Left ventricle myocardium inferior (tissue), 1 donor: ENCODE measurements at places on chromosomes 1 and 21.

GRCh38 chr1:184951788-184952187 is 22.5 kb downstream of the NIBAN1 start:
- DNase-seq: no peak

DNA sequence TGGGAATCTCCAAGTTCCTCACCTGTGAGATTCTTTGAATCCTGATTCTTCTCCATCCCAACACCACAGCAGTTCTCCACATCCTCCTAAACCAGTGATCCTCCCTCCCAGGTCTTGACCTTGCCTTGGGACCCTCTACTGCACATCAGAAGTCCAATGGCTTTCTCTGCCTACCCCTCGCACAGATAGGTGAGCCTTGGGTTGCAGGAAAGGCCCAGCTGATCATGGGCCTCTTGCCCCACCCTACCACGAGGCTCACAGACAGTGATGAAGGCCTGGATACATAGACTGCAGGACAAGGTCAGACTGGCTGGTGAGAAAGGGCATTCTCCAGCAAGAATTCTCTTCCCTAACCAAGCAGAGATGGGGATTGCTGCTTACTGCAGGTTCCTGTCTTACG is 825 bp downstream of the FABP3 start:
- DNase-seq: no peak

DNA sequence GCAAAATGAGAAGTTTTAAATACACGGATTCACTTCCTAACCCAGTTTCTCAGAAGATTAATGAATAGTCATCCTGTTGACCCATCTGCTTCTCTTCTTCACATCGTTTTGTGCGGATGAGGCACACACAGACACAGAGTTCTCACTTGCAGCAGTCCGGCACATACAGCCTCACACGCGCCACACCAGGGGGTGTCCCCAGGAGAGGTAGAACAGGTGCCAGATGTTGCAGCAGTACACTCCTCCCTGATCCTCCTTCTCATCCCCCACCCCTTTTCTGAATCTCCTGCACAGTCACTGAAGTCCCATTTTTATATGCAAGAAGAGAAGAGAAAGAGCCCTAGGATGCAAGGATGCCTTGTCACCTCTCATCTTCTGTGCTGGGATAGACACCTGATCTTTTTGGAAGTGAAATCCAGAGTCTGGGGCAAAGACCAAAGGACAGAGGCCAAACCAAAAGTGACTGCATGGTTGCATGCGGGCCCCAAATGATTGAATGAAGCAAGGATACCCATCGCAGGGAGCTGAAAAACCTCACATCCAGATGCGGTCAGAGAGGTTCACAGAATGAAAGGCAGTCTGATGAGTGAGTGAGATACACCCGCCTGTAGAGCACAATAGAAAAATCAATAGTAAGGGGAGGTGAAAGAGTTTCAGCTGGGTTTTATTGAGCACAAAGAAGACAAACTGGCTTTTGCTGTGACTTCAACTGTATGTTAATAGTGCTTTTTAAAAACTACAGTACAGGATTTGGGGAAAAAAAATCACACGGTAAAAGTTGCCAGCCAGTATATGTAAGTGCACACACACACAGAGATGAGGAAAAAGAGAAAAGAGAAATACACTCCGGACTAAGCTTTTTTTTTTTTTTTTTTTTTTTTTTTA is 28.9 kb downstream of the PBX1 start:
- no peak for DNase-seq

- DNase-seq: no peak
These were observed 26.5 kb downstream of the FAAP20 start for GRCh38 chr1:2168090-2168489.

GRCh38 chr21:33403128-33403785 is at the start of gene IFNGR2:
Gene IFNGR2 (plus strand): TSS chr21:33403413. CDS start chr21:33403544, 131 bp downstream.
- peak; percentile 50 for DNase-seq

- DNase-seq: no peak
These were observed 1.1 kb upstream of the GADD45A start for GRCh38 chr1:67683766-67684525.

DNA sequence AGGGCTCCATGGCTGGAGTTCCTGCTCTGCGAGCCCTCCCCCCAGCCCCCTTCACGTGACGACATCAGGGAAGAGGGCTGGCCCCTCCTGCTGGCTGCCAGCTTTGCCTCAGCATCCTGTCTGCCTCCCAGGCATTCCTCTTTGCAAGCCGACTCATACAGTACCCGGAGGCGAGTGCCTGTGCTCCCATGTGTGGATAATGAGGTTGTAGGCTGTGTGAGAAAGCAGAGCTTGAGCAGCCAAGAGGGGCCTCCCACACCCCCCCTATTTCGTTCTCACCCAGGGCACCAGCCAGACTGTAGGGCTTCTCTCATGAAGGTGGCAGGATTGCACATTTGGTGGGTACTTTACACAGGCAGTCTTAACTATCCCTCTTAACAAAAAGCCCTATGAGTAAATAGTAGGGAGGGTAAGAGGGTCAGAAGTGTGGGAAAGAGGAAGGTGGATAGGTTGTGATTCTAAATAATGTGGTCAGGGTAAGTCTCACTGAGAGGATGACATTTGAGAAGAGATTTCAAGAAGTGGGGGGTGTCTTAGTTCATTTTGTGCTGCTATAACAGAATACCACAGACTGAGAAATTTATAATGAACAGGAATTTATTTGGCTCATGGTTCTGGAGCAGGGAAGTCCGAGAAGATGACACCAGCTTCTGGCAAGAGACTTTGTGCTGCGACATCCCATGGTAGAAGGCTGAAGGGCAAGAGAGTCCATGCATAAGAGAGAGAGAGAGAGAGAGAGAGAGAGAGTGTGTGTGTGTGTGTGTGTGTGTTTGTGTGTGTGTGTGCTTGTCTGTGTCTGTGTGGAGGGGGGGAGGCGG is 113.5 kb downstream of the OMA1 start:
- peak; percentile 33 for DNase-seq

- no peak for DNase-seq
These were observed 131.9 kb downstream of the COQ8A start for GRCh38 chr1:227071895-227072587.

- DNase-seq: no peak
These were observed 51.0 kb downstream of the MT1HL1 start for GRCh38 chr1:236953151-236953700.

GRCh38 chr1:82260666-82261065 is 459.9 kb downstream of the ADGRL2 start:
- DNase-seq: no peak

GRCh38 chr1:150268340-150268704 is 494 bp downstream of the APH1A start:
- no peak for DNase-seq

GRCh38 chr1:94541246-94542087 is at the start of gene F3:
Gene F3 (minus strand): TSS chr1:94541759. CDS start chr1:94541636, 123 bp downstream.
- DNase-seq: peak; percentile 89

DNA sequence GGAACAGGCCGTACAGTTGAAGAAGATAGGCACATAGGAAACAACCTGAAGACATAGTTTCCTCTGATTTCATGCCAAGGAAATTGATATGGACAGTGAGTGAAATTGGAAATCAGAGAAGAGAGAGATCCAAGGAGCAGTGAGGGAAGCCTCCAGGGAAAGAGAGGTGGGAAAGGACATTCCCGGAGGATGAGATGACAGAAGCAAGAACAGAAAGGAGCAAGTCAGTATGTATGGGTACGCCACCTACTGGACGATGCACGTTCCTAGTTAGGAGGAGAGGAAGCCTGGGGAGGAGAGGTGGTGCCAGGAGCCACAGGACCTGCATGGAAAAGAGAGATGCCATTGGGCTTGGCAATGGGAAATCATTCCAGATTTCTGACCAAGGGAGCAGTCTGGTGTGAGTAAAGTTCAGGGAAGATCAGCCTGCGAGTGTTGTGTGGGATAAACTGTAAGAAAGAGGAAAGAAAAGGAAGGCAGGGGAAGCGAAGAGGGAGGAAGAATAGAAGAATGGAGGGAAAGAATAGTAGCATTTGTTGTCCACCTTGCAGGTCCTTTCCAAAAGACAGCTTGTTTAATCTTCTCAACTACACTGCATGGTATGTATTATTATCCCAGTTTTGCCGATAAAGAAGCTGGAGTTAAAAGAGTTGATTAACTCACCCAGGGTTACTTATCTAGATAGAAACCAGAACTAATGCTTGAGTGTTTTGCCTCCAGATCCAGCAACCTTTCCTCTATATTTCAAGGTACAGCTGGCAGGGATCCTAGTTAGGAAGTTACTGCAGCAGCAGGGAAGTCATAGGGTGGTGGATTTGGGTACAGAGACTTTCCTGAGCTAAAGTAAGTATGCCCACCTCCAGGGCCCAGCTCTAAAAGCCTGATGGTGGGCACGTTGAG is 27.4 kb downstream of the C1orf116 start:
- DNase-seq: no peak

GRCh38 chr1:15154480-15155036 is 1.0 kb downstream of the TMEM51 start:
- DNase-seq: peak; percentile 31

GRCh38 chr1:46403916-46404315 is 9.8 kb downstream of the FAAH start:
- no peak for DNase-seq
